Effector CD4-positive, alpha-beta T cell (primary cell): ENCODE measurements at places on chromosomes 4 and X.

DNA sequence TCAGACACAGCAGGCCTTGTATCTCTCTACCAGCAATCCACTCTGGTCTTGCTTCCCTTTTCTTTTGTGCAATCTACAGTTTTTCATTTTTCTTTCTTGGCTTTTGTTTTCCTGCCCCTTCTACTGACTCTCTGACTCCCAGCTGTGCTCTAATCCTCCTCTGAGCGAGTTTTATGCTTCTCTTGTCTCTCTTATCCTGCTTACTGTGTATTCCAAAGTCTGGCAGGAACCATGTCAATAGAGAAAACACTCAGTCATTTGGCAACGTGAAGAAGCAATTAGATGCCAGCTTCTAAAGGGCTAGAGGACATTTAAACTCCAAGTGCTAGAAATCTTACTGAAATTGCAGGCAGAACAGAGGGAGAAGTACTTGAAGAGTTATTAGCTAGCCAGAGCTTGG, 984.6 kb upstream of the TENM3 start:
- DNase-seq: no peak

- DNase-seq: no peak
Measured at GRCh38 chr4:93199492-93199891, 629.1 kb upstream of the ATOH1 start.

GRCh38 chrX:82081027-82081426, 879.1 kb downstream of the SH3BGRL start:
- no peak for DNase-seq

GRCh38 chr4:120939693-120940092, 17.2 kb upstream of the PRDM5 start:
- no peak for DNase-seq
